H7 (cell line): ENCODE measurements at places on chromosomes 5 and 9. TPM values are rescaled to one million over a fixed set of nuclear protein-coding genes. Genes with fewer than 3 reads are reported as not detected.

The BRINP1 gene
- total RNA-seq, result 14.4 and 15.7 TPM in 2 replicates

- no peak for DNase-seq
Observed at GRCh38 chr9:113598883-113599282, 135.4 kb downstream of the RGS3 start.

The TSSK1B gene
- not detected in 2 replicates for total RNA-seq

The OTULINL gene
- total RNA-seq, result 2.7 and 3.3 TPM in 2 replicates
